ENCODE measurements at places on chromosomes 1 and 21. TPM values are rescaled to one million over a fixed set of nuclear protein-coding genes. Genes with fewer than 3 reads are reported as not detected.

GRCh38 chr1:77063118-77063517 is 156.1 kb downstream of the PIGK start:
- H3K36me3 ChIP-seq, result no peaks in the 10 kb centered on the region
- no peak overlapping the region for H3K4me3 ChIP-seq
- H3K27ac ChIP-seq, result no peak overlapping the region
- no peak for DNase-seq

DNA sequence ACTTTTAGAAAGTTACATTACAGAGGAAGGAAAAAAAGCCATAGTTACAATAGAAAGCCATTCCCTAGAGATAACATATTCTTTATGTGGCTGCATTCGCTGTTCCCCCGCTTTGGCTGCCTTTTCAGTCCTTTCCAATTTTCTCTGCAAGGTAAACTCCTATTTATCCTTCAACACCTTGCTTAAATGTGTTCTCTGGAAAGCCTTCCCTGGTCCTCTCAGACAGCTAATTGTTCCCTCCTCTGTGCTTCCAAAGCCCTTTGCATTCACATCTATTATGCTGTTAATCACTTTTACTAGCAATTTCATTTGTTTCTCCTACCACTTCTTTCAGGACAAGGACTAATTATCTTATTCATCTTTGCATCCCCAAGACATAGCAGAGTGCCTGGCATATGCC is 1.6 kb downstream of the PHC2 start:
- no peak overlapping the region for H3K4me3 ChIP-seq
- peaks cover 2% of the 10 kb centered on the region for H3K4me1 ChIP-seq
- no peaks in the 10 kb centered on the region for H3K36me3 ChIP-seq
- no peak overlapping the region for H3K27ac ChIP-seq

DNA sequence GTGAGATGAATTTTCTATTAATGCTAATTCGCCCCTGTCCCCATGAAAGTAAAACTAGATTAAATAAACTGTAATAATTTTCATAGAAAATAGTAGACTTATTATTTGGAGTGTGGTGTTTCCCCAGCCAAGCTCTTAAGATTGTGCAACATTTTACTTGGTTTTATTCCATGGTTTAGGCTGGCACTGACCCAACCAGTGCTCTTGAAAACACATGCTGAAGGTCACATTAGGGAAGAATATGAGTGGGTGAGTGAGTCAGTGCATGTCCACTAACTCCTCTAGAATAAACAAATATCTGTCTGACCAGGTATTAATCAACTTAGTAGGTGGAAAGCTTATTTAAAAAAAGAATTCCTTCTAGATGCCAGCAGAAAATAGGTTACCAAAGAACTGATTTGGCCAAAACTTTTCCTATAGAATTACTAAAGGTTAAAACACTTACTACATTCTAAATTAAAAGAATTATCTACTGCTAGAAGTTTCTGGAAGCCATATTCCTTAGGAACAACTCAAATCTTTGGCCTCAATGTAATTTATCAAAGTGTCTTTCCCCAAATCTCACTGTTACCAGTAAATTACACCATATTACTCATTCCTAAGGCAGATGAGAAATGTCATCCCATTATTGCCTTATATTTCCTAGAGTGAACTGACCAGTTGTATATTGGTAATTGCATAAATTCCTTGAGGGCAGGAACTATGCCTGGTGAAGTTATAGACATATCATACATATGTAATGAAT is 89.7 kb upstream of the RGS1 start:
- DNase-seq, result no peak
- H3K36me3 ChIP-seq, result peaks cover 1% of the 10 kb centered on the region
- H3K27me3 ChIP-seq, result no peaks in the 10 kb centered on the region
- no peak overlapping the region for H3K4me3 ChIP-seq

DNA sequence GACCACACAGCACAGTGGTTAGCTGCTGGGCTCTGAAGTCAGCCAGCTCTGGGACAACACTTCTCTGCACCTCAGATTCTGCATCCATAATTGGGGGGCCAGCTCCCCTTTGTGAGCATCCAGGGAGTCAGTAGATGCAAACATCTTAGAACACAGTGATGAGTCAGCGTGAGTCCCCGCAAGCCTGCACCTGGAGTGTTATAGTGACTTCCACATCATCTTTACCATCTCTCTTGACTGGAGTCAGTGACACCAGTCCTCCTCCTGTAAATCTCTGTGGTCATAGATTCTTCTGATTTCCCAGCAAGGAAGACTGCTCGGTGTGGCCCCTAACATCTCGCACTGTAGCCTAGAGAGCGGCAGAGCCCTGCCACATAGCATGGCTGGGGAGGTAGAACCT is 13.9 kb upstream of the EDN2 start:
- H3K4me1 ChIP-seq, result peaks cover 7% of the 10 kb centered on the region
- H3K4me3 ChIP-seq, result no peak overlapping the region
- no peak overlapping the region for H3K27ac ChIP-seq
- no peak for DNase-seq
- H3K27me3 ChIP-seq, result peaks cover 17% of the 10 kb centered on the region

DNA sequence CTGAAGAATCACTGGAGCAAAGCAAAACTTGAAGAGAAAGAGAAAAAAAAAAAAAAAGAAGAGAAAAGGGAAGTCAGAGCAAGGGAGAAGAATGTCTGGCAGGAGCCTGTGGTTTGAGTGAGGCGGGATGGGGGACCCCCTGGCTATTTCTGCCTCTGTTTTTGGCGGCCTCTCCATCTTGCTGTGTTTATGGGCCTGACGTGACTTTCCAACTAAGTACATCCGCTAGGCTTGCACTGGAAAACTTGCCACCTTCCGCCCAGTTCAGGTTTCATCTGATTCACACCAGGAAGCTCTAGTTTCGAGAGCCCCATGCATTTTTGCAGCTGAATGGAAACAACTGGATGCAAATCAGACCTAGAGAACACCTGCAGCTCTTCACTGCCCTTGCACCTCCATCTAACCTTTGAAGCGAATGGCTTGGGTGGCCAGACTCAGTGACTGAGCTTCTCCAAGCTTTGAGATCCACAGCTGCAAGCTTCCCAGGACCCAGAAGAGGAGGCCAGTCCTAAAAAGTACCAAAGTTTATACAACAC is 28.0 kb downstream of the TBX15 start:
- H3K4me3 ChIP-seq, result no peak overlapping the region
- H3K36me3 ChIP-seq, result no peaks in the 10 kb centered on the region
- H3K27me3 ChIP-seq, result peaks cover 18% of the 10 kb centered on the region
- H3K4me1 ChIP-seq, result no peaks in the 10 kb centered on the region

DNA sequence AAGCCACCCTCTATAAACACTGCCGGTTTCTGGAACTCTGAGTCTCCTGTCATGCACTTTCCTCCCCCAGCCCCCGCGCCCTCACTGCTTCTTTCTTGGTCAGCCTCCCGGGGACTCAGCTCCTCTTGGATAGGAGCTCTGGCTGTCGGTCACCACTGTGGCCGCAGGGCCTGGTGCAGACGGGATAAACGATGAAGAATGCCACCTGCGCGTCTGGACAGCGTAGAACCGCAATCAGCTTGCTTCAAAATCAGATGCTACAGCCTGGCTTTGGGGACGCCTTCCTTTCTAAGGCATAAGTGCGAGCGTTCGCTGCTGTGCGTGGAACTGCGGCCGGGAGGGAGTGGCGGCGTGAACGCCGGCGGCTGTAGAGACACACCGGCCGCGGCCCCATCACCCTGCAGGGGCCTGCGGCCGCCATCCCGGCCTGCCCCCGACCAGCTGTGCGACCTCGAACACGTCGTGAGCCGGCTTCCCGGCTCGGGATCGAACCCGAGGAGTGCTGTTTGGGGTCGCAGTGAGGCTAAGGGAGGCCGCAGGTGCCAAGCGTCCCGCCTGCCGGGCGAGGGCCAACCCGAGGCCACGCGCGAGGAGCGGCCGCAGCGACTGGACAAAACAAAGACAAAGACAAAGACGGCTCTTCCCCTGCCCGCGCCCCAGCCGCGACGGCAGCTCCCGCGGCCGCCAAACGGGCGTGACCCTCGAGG is 688 bp downstream of the PTTG1IP start:
- peaks cover 51% of the 10 kb centered on the region for H3K4me1 ChIP-seq
- DNase-seq, result peak; percentile 44
- H3K27me3 ChIP-seq, result no peaks in the 10 kb centered on the region
- H3K27ac ChIP-seq, result peak overlapping the region; percentile 82
- H3K36me3 ChIP-seq, result no peaks in the 10 kb centered on the region

DNA sequence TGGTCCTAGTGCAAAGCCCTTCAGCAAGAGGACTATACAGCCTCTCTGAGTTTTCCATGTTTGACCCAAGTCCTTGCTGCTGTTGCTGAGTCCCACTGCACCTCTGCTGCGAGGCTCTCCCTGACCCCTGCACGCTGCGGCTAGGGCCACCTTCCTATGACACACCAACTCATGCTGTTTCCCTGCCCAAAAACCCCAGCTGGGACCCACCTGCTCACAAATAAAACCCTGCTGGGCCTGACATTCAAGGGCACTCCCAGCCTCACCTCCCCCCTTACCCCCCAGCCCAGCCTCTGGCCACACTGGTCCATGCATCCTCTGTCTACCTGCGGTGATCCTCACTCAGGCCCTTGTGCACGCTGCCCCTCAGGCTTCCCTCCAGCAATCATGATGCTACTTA is 12.3 kb upstream of the ASCL5 start:
- DNase-seq, result no peak
- H3K4me3 ChIP-seq, result no peak overlapping the region
- H3K27me3 ChIP-seq, result no peaks in the 10 kb centered on the region

DNA sequence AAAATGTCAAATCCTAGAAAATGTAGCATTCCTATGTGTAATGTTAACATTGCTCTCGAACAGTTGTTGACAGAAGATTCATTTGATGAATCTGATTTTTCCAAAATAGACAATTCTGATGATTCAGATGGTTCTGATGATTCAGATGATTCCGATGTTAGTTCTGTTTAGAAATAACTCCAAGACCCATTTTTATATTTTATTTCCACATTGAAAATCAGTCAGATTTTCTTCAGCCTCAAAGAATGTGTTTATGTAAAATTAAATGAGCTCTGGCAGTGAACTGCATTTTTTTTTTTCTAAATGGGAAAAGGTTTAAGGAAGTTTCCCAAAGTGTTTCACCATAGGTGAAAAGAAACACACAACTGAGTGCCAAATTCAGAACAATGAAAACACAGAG is 136.5 kb downstream of the TSEN15 start:
- H3K27ac ChIP-seq, result no peak overlapping the region
- H3K27me3 ChIP-seq, result peaks cover 10% of the 10 kb centered on the region
- no peak overlapping the region for H3K4me3 ChIP-seq

DNA sequence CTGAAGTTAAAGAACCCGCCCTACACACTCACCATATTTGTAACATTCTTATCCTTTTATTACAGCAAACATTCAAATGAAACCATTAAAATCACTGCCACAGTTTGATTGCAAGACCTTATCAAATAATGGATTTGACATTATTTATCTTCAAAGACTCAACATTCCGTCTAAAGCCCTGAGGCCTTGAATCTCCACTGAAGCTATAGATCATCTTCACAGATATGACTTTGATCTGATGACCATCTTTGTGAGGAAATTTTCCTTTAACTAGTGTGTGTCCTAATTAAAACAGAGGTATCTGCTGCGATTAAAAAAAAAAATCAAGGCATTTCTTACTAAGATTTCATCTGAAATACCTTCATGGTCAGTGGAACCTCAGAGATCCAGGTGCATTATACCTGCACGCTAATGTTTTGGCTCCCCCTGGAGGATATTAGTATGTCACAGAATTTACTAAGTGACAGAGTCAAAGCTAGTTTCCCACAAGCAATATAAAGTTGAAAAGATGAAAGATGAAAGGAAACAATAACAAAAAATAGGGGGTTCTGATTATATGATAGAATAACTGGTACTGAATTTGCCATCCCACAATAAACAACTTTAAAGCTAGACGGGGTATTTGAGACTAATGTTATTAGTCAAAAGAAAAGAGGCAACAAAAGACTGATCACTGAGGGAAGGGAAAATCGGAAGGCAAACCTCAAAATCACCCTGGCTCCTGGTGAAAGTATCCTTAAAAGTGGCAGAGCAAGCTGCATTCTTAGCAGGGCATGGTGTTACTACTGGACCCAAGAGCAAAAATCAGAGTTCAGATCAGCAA is 923.4 kb downstream of the NCAM2 start:
- peaks cover 4% of the 10 kb centered on the region for H3K27me3 ChIP-seq
- no peak overlapping the region for H3K4me3 ChIP-seq
- H3K36me3 ChIP-seq, result no peaks in the 10 kb centered on the region
- no peaks in the 10 kb centered on the region for H3K4me1 ChIP-seq
- no peak overlapping the region for H3K27ac ChIP-seq

DNA sequence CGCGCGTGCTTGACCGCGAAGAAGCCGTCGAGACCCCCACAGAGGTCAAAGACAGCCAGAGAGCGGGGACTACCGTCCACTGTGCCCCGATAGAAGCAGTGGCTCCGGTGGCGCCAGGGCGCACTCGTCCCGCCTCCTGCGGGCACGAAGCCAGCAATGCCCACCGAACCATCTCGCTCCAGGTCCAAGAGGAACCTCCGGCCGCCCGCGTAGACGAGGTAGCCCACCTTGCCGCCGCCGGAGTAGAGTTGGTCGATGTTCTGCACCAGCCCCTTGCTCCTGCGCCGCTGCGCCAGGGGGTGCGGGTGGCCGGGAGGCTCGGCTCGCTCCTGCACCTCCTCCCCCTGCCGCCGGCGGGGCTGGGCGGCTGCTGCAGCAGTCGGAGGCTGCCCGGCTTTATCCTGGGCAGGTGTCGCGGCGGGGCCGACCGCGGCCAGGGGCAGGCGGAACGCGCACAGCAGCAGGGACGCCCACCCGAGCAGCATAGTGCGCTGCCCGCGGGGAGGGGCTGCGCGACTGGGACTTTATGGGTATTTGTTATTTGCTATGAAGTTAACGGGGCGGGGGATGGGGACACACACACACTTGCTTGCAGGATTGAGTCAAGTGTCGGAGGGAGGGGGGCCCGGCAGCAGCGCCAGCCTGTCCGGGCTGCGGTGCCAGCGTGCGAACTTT is 844 bp downstream of the ADAMTS5 start:
- H3K4me1 ChIP-seq, result peaks cover 12% of the 10 kb centered on the region
- no peaks in the 10 kb centered on the region for H3K36me3 ChIP-seq
- no peak overlapping the region for H3K4me3 ChIP-seq
- no peak overlapping the region for H3K27ac ChIP-seq
- peaks cover 55% of the 10 kb centered on the region for H3K27me3 ChIP-seq

GRCh38 chr1:226061841-226062557 is 517 bp upstream of the H3-3A start:
- H3K36me3 ChIP-seq, result peaks cover 30% of the 10 kb centered on the region
- DNase-seq, result peak; percentile 22
- H3K4me3 ChIP-seq, result peak overlapping the region; percentile 100

GRCh38 chr1:46445773-46446256 is 43.8 kb upstream of the DMBX1 start:
- no peak overlapping the region for H3K27ac ChIP-seq
- H3K4me1 ChIP-seq, result peaks cover 27% of the 10 kb centered on the region
- no peaks in the 10 kb centered on the region for H3K36me3 ChIP-seq
- peaks cover 37% of the 10 kb centered on the region for H3K27me3 ChIP-seq
- H3K4me3 ChIP-seq, result no peak overlapping the region

KIAA0319L gene
- 24.2 TPM for total RNA-seq

IL22RA1 gene
- not detected for total RNA-seq

S100A11 gene
- 235 TPM for total RNA-seq

FCRL6 gene
- total RNA-seq, result not detected

GJC2 gene
- total RNA-seq, result 0.17 TPM

ZNF648 gene
- total RNA-seq, result not detected

HIVEP3 gene
- 13.2 TPM for total RNA-seq

S100B gene
- total RNA-seq, result not detected

MNDA gene
- not detected for total RNA-seq

RGSL1 gene
- total RNA-seq, result not detected

HES5 gene
- not detected for total RNA-seq

ATAD3C gene
- total RNA-seq, result 0.57 TPM

EXO1 gene
- 55.3 TPM for total RNA-seq

RAB42 gene
- total RNA-seq, result not detected

CENPL gene
- total RNA-seq, result 31.1 TPM

GBP6 gene
- total RNA-seq, result 0.07 TPM
